ENCODE measurements at places on chromosomes 7 and 10. TPM values are rescaled to one million over a fixed set of nuclear protein-coding genes. Genes with fewer than 3 reads are reported as not detected.

The CCL24 gene
- polyA plus RNA-seq: not detected

The TRIM50 gene
- polyA plus RNA-seq: not detected

GRCh38 chr10:78899098-78899754 lies 169.5 kb upstream of the ZMIZ1 start:
- DNase-seq: no peak

- DNase-seq: no peak
Measured at GRCh38 chr10:3814838-3815220, 29.8 kb upstream of the KLF6 start.

DNA sequence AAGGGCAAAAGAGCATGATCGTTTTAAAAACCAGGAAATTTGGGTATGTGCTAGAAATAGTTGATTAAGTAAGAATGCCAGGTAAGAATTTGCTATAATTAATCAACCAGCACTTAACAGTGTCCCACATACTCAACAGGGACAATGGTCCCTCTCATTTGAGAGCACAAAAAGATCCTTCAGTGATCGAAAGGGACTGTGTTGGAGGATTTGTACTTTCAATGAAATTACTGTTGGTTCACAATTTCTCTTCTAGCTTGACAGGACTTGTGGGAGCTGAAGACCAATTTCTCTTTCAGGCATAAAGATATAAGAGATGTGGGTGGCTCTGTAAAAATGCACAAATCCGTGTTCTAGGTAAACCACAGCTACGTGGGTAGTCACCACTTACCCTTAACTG lies 12.5 kb upstream of the PLEKHS1 start:
- no peak for DNase-seq

The URGCP gene
- polyA plus RNA-seq: 25.9 TPM

The GDF2 gene
- polyA plus RNA-seq: not detected

The PNLIPRP1 gene
- polyA plus RNA-seq: not detected

- DNase-seq: peak; percentile 95
Measured at GRCh38 chr7:151736403-151736909, 140.5 kb downstream of the PRKAG2 start.

DNA sequence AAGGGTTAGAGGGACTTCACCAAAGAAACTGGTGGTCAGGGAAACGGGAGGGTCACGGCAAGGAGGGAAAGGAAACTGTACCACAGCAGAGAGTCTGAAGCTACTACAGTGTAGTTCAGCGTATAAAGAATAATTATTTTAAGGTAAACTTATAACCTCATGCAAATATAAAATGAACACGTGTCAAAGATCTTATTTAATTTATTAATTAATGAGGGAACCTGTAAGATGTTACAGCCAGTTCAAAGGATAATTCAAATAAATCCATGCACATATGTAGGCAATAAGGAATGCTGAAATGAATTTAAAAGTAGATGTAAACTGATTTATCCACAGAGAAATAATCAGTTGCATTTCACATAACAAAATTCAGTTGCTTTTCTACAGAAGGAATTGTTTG lies 49.4 kb upstream of the ATRNL1 start:
- no peak for DNase-seq

- DNase-seq: no peak
Measured at GRCh38 chr10:33716501-33717267, 382.2 kb upstream of the NRP1 start.

The CCDC3 gene
- not detected for polyA plus RNA-seq
